ENCODE measurements at places on chromosomes 6 and 20. TPM values are rescaled to one million over a fixed set of nuclear protein-coding genes. Genes with fewer than 3 reads are reported as not detected.

- DNase-seq, result no peak
Observed at GRCh38 chr6:101534821-101535220, 141.3 kb downstream of the GRIK2 start.

- no peak for DNase-seq
Observed at GRCh38 chr6:44712353-44713111, 325.0 kb downstream of the CDC5L start.

DNA sequence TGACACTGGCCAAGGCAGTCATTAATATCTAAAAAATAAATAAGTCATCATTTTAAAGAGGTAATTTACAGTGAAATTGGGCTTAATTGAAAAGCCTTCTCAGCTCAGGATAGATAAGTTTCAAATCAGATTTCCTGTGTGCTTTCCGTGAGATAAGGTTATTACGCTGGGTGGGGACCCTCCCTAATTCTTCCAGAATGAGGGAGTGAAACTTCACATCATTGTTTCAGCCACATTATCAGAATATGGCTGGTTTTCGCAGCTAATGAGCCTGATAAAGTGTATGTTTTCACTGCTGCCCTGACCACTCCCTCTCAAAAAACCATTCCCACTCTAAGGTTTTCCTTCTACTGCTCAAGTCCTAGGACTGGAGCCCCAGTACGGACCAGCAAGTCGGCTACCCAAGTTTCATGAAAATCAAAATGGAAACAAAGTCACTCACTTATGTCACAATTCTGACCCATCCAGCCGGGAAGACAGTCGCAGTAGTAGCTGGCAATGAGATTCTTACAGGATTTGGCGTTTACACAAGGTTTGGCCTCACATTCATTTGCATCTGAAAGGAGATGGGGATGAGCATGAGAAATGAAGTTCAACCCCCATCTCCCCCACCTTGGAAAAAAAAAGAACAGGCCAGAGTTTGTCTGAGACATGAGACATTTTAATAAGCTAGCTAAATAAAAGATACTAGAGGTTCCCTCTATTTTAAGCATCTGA lies 24.6 kb downstream of the JAG1 start:
- no peak for DNase-seq

DNA sequence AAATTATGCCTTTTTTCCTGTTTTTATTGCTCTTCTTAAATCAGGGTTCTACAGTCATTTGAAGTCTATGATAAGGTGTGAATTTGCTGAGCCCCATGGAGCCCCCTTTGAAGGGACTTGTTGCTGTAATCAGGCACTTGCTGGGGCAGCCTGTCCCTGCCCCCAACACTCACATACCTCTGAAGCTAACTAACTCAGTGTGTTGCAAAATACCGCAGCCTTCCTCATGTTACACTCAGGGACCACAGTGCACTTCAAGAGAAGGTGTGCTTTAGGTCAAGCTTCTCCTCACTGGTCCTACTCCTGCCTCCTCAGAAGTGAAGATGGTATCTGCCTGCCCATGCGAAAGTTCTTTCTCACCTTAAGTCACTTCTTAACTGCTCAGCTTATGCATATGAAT lies 66.1 kb upstream of the GLP1R start:
- no peak for DNase-seq

GRCh38 chr6:24006254-24006653 lies 119.8 kb upstream of the NRSN1 start:
- DNase-seq, result no peak

DNA sequence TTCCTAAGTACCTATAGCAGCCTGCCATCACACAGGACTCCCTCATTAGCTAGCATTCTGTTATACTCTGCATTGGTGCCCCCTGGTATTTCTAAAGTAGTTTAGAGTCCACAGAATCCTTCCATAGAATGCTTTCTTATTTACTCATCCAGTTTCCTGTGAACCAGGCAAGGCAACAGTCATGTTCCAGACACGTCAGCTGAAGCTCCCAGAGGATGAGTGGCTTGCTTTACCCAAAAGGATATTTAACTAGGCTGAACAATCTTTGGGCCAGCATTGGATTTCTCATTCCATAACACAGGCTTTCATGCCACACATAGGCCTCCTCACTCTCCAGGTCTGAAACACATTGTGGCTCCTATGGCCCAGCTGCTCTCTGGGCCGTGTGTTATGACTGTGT lies 203.8 kb upstream of the MAP3K7 start:
- no peak for DNase-seq

DNA sequence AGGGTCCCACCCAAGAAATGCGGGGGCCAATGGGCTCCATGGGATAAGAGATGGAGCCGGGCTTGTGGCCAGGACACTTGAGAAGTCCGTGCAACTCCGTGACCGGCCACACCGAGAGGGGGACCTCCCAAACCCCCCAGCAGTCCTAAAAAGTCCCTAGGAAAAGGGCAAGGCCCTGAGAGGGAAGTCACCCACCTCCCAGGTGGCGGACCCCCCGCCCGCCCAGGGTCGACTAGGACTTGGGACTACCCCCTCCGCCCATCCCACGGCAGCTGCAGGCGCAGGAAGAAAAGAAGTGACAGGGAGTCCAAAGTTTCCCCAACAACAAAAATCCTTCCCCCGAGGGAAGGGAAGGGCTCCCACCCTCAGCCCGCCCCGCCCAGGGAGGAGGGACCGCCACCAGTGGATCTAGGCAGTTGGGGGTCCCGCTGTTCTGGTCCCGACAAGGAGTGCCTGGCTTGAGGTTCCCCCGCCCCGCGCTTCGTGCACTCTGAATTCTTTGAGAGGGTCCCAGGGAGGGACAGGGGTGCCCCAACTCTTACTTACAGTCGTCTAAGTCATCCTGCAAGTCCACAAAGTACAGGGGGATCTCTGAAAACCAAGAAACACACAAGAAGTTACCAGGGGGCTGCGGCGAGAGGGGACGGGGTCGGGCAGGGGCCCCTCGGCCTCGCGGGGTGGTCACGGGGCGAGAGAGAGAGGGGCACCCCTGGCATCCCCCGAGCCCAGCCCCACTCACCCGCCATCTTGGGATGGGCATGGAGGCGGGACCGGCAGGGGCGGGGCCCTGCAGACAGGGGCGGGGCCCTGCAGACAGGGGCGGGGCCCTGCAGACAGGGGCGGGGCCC lies 611 bp upstream of the RAB22A start:
- DNase-seq, result peak; percentile 75

DNA sequence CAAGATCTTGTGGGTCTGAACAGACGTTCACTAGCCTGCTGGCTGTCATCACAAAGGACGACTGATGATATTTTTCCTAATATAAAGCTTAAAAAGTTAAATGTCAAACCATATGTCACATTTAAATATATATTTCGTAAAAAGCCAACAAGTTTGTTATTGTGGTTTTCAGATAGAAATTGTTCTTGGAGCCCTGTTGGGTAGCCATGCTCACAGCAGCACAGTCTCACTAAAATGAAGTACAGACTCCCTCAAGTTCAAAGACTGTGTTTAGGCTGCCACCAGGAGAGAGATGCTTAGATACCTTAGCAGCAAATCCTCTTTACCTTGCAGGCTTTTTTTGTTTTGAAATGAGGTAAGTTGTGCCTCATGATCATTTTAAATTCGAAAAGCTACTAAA lies 17.8 kb downstream of the EEF1E1 start:
- no peak for DNase-seq

- no peak for DNase-seq
Observed at GRCh38 chr20:39518654-39519053, 556.5 kb downstream of the DHX35 start.

- DNase-seq, result no peak
Observed at GRCh38 chr6:112252571-112253497, 1.5 kb downstream of the LAMA4 start.

GRCh38 chr20:45999557-46000261 lies 9.0 kb upstream of the MMP9 start:
- DNase-seq, result no peak

- no peak for DNase-seq
Observed at GRCh38 chr6:160882006-160882405, 109.6 kb upstream of the MAP3K4 start.

GRCh38 chr20:21208999-21209398 lies 83.1 kb downstream of the KIZ start:
- DNase-seq, result no peak

- no peak for DNase-seq
Observed at GRCh38 chr20:19015351-19016139, 196.9 kb upstream of the SLC24A3 start.

DNA sequence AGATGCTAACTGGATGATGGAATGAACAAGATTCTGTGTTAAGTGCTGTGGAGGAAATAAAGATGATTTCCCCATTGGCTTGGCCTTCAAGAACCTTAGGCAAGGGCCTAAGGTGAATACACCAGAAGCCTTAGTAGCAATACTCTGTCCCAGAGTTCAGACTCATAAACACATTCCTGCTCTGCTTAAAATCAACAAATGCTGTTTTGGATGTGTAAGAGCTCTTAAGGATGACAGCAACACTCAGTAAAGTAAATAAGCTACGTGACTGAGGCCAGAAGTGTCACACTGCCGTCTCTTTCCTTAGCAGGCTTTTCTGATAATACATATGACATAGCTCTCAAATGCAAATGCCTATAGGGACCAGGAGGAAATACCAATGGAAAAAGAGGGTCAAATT lies 90.6 kb downstream of the EYA2 start:
- no peak for DNase-seq

DNA sequence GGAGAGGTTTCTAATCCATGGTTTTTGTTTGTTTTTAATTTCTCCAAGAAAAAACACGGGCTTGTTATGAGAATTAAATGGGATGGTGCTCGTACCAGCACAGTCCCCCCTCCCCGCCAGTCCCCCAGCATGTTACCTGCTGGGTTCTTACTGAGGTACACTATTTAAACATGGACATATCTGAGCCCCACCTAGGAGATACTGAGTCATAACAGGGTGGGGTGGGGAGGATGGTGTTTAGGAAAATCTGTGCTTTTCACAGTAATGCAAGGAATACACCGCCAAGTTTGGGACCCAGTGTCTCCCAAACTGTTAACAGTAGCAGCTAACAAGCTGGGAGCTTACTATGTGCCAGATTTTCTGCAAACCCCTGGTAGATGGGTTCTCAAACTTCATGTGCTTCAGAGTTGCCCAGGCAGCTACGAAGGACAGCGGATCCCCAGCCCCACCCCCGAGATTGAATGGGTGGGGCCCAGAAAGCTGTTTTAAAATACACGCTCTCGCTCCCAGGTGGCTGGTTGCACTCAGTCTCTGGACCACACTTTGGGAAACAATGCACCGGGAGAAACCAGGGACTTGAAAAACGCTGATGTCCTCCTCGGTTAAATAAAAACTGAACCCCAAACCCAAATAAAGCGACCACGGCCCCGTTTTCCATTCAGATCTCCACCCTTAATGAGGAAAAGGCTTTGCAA lies 995 bp downstream of the ZFP64 start:
- DNase-seq, result peak; percentile 40

GRCh38 chr20:3077618-3078134 lies 6.3 kb downstream of the OXT start:
- DNase-seq, result no peak

DNA sequence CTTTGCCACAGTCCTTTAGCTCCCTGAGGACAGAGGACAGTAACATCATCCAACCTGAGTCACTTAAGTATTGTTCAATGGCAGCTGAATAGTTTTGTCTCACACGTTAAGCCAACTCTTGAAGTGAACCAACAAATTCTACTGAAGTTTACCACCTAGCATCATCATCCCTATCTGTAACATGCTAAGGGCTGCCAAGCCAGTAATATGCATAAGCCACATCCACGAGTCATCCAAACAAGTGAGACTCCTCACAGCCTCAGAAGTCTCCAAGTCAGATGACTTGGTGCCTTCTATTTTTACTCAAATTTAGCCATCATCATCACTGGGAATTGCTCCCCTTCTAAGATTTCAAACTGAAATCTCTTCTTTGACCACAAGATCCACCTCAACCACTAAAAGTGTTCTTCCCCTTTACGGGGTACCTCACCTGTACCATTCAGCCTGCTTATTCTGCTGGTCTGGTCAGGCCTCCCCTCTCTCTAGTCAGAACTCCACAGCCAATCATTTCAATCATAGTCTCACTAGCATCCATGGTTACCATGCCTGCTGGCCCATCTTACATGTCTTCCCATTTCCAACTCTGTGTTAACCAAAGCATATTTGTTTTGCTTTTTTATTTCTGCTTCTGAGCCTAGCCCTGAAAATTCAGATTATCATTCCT lies 73.7 kb downstream of the DTNBP1 start:
- DNase-seq, result no peak

GRCh38 chr20:17762243-17762872 lies 62.6 kb downstream of the BANF2 start:
- no peak for DNase-seq

DNA sequence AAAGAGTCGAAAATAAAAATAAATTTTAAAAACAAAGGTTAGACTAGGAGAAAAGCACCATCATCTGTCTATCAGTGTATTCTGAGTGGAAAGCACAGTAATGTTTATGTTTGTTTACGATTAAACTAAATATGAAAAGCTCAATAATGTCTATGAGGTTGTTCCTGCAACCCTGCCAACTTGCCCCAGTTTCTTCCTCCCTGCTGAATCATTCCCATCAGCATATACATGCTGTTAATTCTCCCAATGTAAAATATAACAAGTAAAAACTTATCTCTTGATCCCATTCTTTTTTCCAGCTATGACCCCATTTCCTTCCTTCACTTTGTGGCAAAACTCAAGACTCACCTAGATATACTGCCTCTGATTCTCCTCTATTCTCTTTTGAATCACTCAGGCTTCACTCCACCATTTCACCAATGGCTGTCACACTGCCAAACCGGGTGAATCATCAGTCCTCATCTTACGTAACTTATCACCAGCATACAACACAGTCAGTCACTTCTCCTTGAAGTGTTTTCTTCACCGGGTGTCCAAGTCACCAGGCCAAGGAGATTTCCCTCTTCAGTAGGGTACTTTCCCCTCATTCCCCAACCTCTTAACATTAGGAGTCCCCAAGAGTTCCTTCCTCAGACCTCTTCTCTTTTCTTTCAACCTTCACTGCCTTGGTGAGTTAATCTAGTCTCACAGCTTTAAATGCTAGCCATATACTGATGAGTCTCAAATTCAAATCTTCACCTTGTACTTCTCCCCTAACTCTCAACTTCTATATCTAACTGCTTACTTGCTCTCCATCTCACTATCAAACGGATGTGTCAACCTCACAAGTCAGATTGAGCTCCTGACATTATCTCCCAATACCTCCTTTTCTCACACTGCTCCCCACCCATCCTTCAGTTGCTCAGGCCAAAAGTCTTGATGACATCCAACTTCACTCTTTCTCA lies 6.2 kb downstream of the TMEM242 start:
- no peak for DNase-seq

MYT1 gene
- total RNA-seq, result 0.20 TPM

SLC22A2 gene
- not detected for total RNA-seq

SYNDIG1 gene
- 0.80 TPM for total RNA-seq

CST2 gene
- total RNA-seq, result 1.2 TPM

E2F1 gene
- total RNA-seq, result 18.1 TPM

PHACTR1 gene
- 2.0 TPM for total RNA-seq

KHDC3L gene
- total RNA-seq, result not detected

ASIP gene
- total RNA-seq, result not detected

TINAG gene
- total RNA-seq, result not detected

MYO6 gene
- 70.0 TPM for total RNA-seq

VGLL2 gene
- not detected for total RNA-seq

ZFAND3 gene
- 81.2 TPM for total RNA-seq

CPXM1 gene
- total RNA-seq, result 160 TPM

RCAN2 gene
- 4.0 TPM for total RNA-seq

WFDC10B gene
- not detected for total RNA-seq

GPLD1 gene
- total RNA-seq, result 4.7 TPM
